ENCODE measurements at places on chromosomes 1 and 21. TPM values are rescaled to one million over a fixed set of nuclear protein-coding genes. Genes with fewer than 3 reads are reported as not detected.

Gene REG4
- total RNA-seq = 1.0 TPM

Gene GBP6
- total RNA-seq = 4.2 TPM

Gene HES2
- total RNA-seq = 1.1 TPM

Gene RHD
- not detected for total RNA-seq

Gene CFHR2
- total RNA-seq = not detected

Gene WNT3A
- total RNA-seq = not detected

Gene CFAP298
- 40.1 TPM for total RNA-seq

Gene VTCN1
- total RNA-seq = not detected

Gene MIXL1
- not detected for total RNA-seq

Gene ANKRD65
- total RNA-seq = not detected

Gene NUDT4B
- total RNA-seq = not detected

Gene CLCA1
- not detected for total RNA-seq

Gene CYP4A11
- total RNA-seq = not detected

Gene FALEC
- not detected for total RNA-seq

Gene MSH4
- total RNA-seq = 0.41 TPM

Gene CYYR1
- not detected for total RNA-seq

Gene TEDDM1
- not detected for total RNA-seq

Gene C1orf53
- 0.39 TPM for total RNA-seq

Gene SYT11
- total RNA-seq = 38.8 TPM

Gene ZMPSTE24
- 40.5 TPM for total RNA-seq

Gene DIRAS3
- total RNA-seq = not detected

Gene ELOA
- 43.0 TPM for total RNA-seq
